ENCODE measurements at places on chromosomes 7 and 10.

- DNase-seq = no peak
These were observed 12.7 kb downstream of the HHEX start for GRCh38 chr10:92702301-92702916.

GRCh38 chr10:11921800-11922392, 98.7 kb downstream of the PROSER2 start:
- DNase-seq = no peak

- DNase-seq = no peak
These were observed 90.0 kb downstream of the JCAD start for GRCh38 chr10:29969255-29970011.

- no peak for DNase-seq
These were observed 55.8 kb downstream of the UNCX start for GRCh38 chr7:1288390-1288995.

DNA sequence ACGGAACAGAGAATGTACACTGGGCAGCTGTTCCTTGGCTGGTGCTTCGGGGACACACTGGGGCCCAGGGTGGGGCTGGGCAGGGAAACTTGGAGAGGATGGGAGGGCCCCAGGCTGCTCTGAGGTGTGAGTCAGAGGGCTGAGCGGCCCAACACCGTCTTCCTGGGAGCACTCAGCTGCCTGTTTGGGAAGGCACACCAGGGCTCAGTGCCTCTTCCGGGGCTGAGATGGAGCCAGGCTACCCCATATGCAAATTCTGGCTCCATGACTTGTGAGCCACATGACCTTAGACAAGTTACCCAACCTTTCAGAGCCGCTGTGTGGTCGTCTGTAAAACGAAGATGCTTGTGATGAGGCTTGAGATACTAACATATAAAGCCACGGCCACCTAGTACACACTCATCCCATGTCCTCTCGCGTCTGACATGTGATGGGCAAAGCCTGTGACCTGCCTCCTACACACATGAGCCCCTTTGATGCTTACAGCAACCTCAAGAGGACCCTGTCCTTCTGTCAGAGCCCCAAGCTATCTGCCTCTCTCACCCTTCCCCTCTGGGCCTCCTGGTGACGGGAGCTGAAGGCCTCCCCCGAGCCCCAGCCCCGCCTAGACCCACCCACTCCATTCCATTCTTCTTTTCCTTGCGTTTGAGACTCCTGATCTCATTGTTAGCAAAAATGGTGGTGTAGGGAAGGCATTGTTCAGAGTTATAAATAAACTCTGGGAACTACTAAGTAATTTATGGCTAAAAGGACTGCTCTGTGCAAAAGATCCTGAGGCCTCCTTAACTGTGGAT, 26.1 kb downstream of the KLRG2 start:
- no peak for DNase-seq

GRCh38 chr10:132449051-132449810, 52.2 kb downstream of the PWWP2B start:
- DNase-seq = no peak

GRCh38 chr10:2925631-2926030, 141.7 kb upstream of the PFKP start:
- DNase-seq = no peak

DNA sequence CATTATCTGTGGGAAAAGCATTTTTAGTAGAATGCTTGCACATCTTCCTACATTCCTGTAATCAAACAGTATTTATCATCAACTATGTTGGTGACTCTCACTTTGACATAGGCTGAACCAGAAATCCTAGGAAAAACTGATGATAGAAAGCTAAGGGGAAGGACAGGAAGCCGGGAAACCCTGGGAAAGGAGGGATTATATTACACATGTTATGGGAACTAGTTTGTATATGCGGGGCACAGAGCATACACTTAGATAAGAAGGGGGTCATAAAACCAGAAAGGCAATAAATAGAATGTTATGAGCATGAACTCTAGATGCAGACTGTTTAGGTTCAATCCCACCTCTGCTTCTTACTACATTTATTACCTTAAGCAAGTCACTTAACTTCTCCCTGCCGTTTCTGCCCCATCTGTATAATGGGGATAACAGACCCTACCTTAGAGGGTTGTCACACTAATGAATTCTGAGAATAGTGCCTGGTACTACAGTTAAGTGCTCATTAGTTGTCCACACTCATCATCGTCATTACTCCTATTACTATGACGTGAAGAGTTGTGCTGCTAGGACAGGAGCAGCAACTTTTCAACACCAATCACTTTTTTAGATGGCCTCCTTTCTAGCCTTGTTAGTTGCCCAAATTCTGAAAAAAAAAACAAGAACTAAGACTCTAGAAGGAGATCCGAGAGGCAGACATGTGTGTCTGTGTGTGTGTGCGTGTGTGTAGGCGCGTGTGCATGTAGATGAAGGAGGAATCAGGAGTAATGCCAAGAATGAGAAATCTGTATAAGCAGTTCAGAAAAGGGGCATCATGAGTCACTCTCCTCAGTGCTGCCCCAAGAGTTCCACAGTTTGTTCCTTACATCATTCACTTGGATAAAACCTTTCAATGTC, 52.2 kb downstream of the KMT2C start:
- no peak for DNase-seq

DNA sequence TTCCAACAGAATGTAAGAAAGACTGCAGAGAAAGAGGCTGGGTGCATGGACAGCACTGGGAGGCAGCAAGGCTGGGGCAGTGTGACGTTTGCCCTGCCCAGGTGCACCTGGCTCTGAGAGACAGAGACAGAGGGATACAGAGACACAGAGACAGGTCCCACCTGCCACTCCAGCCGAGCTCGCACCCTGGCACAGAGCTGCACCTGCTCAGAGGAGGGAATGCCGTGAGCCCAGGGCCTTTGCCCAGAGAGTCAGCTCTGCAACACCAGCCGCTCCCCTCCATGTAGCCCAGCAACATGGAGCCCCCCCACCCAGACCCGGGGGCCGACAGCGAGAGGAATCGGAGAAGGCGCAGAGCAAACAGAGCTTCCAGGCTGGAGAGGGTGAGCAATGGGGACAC, 35.3 kb upstream of the PROSER2 start:
- no peak for DNase-seq

GRCh38 chr10:11755512-11756263, 13.5 kb downstream of the ECHDC3 start:
- no peak for DNase-seq

DNA sequence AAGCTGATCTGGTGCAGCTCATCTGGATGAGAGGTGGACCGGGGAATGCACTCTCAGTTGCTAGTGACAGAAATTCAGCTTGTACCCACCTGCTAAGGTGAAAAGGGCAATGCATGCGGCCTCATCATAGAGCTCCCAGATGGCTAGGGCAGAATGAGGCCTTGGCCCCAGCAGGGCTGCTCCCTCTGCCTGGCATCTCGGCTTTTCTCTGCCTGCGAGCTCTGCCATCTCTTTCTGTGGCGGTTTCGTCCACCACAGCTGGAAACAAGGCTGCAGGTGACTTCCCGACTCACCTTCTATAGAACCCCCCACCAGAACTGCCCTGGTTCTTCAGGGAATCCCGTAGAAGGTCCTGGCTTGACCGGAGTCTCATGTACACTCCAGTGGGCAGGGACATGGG, 60.1 kb downstream of the TACC2 start:
- DNase-seq = no peak
